ENCODE measurements at places on chromosomes 2 and 18.
A peak's percentile ranks its signal among the peaks of the same experiment; 100 is the strongest.

GRCh38 chr2:30744823-30745222 lies 62.4 kb downstream of the CAPN13 start:
- no peak for DNase-seq

GRCh38 chr2:108614043-108614545 lies 79.8 kb downstream of the LIMS1 start:
- DNase-seq, result no peak

- DNase-seq, result peak; percentile 45
Measured at GRCh38 chr2:171318463-171318934, 115.3 kb downstream of the METTL8 start.

DNA sequence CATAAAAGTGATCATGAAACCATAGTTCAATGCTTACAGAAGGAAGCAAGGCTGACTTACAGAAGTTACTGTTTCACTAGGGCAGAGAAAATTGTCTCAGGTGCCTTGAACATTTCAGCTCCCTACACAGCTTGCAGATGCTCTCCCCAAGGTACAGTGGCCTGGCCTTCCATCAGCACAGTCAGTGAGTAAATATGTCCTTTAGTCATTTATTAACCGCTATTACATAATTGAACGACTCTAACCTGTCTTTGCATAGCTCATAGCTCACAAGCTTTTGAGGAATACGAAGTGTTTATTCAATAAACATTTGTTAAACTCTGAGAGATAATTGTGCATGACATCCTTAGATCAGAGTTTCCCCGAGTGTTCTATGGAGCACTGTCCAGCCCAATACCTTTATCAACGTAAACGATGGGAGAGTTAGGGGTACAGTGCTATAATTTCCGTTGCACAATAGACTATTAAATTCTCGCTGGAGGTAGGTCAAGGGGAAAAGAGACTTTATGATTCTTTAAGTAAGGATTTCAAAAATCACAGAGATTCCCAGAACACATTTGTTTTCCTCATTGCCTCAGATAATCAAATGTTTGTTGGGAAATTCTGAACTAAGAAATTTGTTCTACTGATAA lies 677.8 kb downstream of the TSN start:
- no peak for DNase-seq

- no peak for DNase-seq
Measured at GRCh38 chr2:65383541-65384488, 48.6 kb downstream of the SPRED2 start.

DNA sequence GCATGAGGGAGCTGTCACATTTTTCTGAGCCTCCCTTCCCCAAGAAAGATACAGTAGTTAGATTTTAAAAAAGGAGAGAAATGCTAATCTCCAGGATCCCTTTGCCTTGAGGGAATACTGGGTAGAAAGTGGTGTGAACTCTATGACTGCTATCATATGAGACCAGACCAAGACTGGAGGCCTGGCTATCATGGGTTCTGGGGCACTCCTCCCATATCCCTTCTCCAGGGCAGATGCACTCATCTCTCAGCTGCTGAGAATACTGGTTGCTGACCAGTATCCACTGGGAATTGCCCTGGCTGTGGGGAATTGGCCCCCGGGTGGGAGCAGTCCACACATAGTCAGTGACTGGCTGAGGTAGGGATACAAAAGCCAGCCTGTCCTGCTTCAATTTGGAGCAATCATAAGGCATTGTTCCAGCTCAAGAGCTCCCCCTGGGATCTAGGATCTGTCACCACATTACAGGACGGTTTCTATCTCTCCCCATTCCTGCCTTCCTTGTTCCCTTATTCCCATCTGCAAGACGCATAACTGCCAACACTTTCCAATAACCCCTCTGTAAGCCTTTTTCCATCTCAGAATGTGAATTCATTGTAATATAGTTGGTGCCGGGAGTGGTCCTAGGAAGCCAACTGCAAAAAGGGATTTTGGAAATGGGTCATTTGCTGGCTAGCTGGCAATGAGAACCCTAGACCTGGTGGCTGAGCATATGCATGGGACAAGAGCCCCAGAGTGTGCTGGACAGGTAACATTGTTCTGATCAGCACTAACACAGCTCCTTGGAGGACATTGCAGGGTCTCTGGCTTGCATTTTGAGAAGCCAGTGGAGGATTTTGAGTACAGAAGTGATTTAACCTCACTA lies 35.4 kb upstream of the REEP1 start:
- peak; percentile 35 for DNase-seq

DNA sequence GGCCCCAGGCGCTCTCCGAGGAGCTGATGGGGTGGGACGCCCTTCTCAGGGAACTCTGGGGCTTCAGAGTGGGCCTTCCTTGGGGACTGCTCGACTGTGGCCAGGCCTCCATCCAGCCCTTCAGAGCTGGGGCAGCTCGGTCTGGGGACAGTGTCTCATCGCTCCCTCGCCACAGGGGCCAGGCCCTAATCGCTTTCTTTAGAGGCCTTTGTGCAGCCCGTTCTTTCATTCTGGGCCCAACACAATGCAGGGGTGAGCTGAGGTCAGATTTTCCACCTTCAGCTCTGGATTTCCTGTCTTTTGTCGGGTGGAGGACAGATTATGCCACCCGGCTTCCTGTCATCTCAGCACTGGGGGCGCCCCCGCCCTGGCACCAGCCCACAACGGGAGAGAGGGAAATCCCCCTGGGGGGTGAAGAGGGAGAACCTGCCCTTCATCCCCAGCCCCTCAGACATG lies 25.2 kb downstream of the MYCN start:
- DNase-seq, result no peak

DNA sequence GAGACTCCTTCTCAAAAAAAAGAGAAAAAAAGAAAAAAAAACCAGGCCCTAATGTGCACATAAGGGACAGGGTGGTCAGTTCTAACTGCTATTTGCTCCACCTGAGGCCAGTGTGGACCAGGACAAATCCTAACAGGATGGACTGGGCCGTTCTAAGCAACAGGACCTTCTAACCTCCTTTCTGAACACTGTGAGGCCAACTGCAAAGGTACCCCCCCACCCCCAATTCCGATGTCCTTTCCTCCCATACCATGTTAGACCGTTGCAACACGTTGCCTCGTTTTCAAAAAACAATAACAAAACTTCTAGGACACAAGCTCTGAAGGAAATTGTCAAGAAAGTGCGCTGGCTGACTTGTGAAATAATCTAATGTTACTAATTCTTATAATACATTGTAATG lies 1.2 kb downstream of the THAP4 start:
- DNase-seq, result no peak

- DNase-seq, result no peak
Measured at GRCh38 chr18:31161757-31162418, 768 bp downstream of the DSC1 start.

DNA sequence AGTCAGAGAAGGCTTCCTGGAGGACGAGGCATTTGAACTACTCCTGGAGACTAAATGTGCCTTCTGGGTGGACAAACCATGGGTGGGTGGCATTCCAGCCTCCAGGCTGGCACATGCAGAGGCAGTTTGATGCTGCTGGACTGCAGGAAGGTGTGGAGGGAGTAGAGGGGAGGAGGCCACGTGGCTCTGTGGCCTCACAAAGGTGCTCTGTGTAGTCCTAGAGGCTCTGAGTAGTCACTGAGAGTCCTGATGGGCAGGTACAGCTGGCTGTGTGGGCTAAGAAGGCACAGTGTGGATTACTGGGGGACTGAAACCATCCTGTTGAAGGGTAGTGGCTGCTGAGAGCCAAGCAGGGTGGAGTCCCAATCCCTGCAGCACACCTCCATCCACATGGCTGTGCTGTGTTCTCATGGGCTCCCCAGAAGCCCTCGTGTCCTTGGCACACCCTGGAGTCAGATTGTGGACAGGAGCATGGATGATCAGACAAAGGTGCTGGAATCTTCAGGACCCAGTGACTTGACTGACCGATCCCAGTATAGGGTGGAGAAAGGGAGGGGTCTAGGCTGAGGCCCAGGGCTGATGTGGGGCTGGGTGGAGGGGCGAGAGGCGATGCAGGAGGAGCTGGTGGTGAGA lies 87.4 kb upstream of the HS6ST1 start:
- DNase-seq, result no peak

GRCh38 chr2:161044921-161045320 lies 115.3 kb upstream of the TANK start:
- no peak for DNase-seq

DNA sequence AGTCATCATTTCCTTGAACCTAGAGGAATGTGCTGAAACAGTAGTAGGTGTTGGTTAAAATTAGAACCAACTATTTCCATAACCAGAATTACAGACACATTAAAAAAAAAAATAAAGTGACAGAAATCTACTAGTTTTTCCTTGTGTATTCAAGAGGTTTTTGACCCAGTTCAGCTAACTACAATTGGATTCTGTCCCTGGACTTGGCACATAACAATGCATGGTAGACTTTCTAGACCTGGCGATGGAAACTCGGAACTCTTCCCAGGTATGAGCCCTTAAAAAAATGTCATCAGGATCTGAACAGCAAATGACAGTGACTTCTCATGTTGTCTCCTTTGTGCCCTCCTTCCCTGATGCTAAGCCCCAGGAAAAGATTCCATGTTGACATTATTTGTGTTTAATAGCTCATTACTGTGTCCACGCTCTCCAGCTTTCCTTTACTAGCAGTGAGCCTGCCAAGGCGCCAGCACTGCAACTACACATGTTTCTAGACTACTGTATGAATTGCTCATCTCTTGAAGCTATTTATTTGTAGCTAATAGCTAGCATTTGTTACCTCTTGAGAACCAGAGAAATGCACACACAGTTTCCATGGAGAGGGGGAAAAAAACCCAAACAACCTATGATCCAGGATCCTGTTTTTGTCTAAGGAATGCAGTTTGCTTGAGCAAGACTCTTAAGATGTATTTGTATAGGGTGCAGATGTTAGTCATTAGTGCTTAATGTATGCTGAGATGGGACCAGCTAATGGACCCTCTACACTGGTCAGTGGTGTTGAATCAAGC lies 148.5 kb downstream of the FMNL2 start:
- no peak for DNase-seq

- no peak for DNase-seq
Measured at GRCh38 chr2:7309582-7309981, 392.4 kb downstream of the RNF144A start.

DNA sequence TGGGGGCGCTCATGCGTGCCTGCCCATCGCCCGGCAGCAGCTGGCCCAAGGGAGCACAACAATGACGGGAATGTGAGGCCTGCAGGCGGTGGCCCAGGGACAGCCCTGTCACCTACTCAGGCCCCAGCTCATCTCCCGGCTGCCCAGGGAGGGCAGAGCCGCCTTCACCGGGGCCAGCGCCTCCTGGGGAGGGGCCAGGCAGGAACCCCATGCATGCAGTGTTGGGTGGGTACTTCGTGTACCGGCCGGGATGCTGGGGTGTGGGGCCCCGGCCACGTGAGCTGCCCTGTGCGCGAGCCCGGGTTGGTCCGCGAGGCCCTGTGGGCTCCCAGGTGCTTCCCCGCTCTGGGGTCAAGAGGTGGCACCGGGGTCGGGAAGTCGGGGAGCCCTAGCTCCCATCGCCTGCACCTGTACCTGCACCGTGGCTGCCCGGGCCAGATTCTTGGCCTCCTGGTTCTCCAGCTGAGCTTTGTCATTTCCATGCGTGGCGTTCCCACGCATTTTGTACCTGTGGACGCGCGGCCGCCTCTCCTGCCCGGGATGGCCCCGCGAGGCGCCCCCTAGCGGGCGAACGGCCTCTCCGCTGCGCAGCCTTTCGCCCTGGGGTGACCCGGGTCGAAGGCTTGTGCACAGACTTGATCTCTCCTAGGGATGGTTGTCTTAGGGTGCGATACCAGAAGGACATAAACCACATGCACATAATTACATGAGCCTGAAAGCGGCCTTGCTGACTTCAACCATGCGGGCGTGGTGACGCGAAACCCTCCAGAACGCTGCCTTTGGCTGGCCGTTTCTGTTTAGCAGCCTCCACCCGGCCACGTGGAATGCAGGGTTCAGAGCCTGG lies 950 bp downstream of the KLHL30 start:
- DNase-seq, result no peak

DNA sequence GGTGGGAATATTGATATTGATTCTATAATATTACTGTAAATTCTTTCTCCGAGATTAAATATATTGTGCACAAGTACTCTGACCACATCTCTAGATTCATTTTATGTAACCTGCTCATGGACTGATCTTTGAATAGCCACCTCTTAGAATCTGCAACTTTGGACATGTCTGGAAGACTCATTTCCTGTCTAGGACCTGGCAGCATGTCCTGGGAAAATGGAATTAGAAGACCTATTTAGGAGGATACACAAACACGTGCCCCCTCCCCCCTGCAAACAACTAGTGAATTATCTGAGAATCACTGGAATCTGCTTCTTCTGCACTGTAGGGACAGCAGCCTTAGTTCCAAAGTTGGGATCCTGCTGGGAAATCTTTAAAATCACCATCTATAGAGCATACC lies 94.1 kb downstream of the UBE2E3 start:
- no peak for DNase-seq

- no peak for DNase-seq
Measured at GRCh38 chr18:24138409-24138788, 463 bp upstream of the CABYR start.

- DNase-seq, result peak; percentile 54
Measured at GRCh38 chr2:15748736-15749323, 157.2 kb downstream of the DDX1 start.

- no peak for DNase-seq
Measured at GRCh38 chr18:56083097-56083521, 495.1 kb upstream of the TCF4 start.

GRCh38 chr18:68557183-68557582 lies 157.7 kb downstream of the TMX3 start:
- DNase-seq, result no peak

- no peak for DNase-seq
Measured at GRCh38 chr2:152304836-152305235, 30.1 kb upstream of the FMNL2 start.
